Midbrain (tissue), 1 donor: ENCODE measurements at places on chromosomes 12 and 14.

- no peak for DNase-seq
These were observed 71.2 kb downstream of the VCPKMT start for GRCh38 chr14:50045039-50045711.

GRCh38 chr14:88563845-88564244, 1.0 kb downstream of the ZC3H14 start:
- DNase-seq = no peak

- DNase-seq = no peak
These were observed 28.9 kb downstream of the PNN start for GRCh38 chr14:39203659-39204606.

GRCh38 chr14:101028971-101029667, 125.6 kb upstream of the RTL1 start:
- DNase-seq = no peak

DNA sequence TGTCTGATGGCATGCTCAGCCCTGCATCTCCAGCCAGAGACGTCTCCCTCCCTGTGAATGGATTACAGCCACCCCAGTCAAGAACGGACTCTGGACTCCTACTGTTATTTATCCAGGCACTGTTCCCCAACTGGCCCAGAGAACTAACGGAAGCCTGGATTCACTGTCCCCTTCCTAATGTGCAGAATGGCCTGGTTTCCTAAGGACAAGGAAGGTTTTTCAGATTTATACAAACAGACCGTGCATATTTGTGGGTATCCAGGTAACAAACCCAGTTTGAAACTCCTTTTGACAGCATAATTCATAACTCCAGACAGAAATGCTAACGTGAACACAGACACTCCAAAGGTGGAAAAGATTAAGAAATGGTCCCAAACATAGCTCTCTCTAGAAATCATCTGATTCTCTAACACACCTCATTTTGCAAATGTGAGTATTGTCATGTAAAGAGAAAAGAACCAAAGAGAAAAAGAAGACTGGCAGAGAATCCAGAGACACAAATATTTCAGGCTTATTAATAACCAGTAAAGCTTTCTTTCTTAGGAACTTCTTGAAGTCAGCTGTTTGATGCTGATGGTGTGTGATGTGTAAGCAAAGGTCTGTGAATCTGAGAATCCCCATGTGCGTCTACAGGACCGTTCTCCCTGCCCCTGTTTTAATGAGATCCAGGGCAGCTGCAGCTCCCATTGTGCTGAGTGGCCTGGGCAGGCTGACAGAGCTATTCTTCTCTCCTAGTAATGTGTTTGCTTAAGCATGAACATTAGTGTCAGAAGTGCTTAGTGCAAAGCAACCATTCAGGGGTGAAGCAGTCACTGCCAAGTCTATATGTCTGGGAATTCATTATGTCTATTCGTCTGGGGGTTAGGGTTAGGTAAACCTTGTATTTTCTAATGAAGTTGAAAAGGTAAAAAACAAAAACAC, 86.8 kb upstream of the HIF1A start:
- peak; percentile 67 for DNase-seq

DNA sequence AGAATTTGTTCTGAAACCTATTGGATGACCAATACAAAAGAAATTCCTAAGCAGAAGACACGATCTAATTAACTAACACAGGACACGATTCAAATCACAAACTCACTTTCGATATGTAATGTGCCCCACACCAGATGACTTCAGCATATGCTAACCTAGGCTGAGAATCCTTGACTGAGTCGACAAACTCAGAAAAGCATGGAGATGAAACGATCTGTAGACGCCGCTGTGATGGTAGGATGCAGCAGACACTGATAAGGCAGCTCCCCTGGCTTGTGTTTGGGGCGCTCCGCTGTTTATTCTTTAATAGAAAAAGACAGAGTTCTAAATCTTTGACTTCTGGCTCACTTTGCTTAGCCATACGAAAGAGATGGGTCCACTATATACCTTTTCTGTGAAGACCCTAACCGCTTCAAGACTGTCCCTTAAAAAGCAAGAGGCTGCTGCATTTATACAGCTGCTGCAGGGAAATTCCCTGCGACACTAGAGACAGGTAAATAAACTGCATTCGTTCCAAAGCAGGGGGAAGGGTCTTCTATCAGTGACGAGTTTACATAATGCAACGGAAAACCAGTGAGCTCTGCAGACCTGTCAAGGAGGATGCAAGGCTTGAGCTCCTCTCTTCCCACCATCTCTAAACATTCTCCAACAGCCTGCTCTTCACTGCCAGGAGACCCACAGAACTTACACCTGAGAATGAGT, 929 bp downstream of the CHD8 start:
- DNase-seq = no peak

- no peak for DNase-seq
These were observed 182.5 kb downstream of the PHETA1 start for GRCh38 chr12:111186347-111186746.

GRCh38 chr12:48693572-48693971, 11.5 kb upstream of the KANSL2 start:
- no peak for DNase-seq

- no peak for DNase-seq
These were observed 78.1 kb upstream of the NOS1 start for GRCh38 chr12:117439531-117440001.

- DNase-seq = peak; percentile 73
These were observed 179.9 kb upstream of the PELI2 start for GRCh38 chr14:55938249-55938791.

GRCh38 chr14:46769292-46769691, 117.7 kb upstream of the RPL10L start:
- no peak for DNase-seq

GRCh38 chr14:37843954-37844607, 248.7 kb downstream of the TTC6 start:
- DNase-seq = no peak

DNA sequence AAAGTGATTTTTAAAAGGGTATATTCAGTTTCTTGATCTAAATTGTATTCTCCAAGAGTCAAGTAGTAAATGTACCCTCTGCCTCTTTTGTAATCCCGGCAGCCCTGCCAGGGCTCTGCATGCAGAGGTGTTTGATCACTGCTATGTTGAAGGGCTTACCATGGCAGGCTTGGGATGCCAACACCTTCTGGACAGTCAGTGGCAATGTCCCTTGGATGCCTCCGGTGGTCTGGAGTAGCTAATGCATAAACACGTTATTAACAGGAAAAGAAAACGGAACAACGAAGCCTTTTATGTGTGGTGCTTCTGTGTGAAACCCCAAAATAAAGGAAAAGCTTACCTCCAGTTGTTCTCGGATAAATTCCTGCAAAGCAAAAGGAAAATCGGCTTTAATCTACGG, 19.9 kb downstream of the EIF2B2 start:
- no peak for DNase-seq

GRCh38 chr14:44783901-44784300, 177.8 kb downstream of the KLHL28 start:
- no peak for DNase-seq

GRCh38 chr14:19771895-19772430, 1.3 kb upstream of the OR4M1 start:
- DNase-seq = no peak

- no peak for DNase-seq
These were observed 11.1 kb downstream of the ACTN1 start for GRCh38 chr14:68968051-68968450.

DNA sequence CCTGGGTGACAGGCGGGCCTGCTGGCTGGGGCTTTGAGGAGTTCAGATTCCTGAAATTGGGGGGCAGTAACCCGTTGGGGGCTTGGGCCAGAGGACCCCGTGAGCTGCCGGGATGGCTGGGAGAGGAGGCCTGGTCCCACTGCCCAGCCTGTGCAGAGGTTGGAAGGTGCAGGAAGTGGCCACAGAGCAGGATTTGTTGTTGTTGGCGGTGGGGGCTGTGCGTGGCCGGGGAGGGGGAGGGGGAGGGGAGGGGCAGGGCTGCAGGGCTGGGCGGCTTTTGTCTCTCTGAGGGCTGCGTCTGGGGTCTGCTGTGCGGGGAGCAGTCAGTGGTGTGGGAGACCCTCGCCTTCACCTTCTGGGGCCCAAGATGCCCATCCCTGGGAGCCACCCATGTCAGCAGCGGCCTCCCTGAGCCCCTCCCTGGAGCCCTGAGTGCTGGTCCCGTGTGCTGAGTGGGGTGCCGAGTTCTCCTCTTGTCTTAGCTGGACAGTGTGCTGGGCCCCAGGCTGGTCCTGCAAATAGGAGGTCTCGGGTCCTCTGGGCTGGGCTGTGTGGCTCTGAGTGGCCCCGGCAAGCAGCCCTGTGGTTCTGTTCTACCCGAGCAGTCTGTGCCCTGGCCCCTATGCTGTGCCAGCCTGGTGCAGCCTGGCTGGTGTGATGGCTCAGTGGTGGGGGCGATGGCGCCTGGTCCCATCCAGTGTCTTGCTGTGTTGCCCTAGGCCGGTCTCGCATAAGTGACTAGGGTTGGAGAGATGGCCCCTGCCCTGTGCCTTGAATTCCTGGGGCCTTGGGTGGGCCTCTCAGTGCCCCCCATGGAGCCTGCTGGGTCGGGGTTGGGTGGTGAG, 10.3 kb downstream of the KIF26A start:
- DNase-seq = no peak

- no peak for DNase-seq
These were observed 107.7 kb downstream of the SLC38A1 start for GRCh38 chr12:46160981-46161690.

- no peak for DNase-seq
These were observed 25.4 kb downstream of the AP5M1 start for GRCh38 chr14:57293866-57294837.

- DNase-seq = no peak
These were observed 6.2 kb downstream of the IRAK3 start for GRCh38 chr12:66195242-66195641.

- DNase-seq = no peak
These were observed 62.7 kb downstream of the NOS1 start for GRCh38 chr12:117298648-117299225.

DNA sequence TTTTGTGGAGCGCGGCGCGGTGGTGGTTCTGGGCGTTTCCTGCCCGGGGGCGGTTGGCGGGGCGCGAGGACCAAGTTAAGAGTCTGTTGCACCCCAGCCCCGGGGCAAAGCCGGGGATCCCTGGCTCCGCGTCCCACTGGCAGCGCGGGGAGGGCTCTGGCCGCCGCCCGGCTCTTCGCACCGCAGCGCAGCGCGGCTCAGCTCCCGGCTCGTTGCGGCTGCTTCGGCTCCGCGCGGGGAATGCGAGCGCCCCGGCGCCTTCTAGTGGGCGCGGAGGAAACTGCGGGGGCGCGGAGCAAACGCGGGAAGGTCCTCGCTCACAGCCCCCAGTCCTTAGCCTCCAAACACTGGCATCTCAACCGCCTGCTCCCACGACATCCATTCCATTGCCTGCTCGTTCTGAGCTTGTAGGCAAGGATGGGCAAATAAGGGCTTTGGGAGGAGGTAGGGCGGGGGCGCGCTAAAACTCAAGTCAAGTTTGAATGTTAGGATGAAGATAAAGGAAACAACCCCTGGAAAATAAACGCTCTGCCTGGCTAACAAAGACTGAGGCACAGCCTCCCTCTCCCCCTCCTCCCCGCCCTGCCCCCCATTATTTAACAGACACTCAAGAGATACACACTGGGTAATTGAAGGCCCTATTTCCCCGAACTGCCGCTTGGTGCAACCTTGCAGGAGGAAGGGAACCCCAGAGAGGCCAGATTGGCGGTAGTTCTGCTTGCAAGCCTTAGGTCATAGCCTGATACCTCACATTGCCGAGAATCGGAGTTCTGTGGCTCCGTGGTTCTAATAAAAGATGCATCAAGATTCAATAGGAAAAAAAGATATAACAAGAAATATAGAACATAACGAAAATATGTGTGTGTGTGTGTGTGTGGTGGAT, at the start of gene B4GALNT1:
Gene B4GALNT1, minus strand, starts transcription at position 244 of the 883 bp plus-strand sequence. CDS start 1,069 bp downstream, outside the sequence.
- DNase-seq = peak; percentile 39

DNA sequence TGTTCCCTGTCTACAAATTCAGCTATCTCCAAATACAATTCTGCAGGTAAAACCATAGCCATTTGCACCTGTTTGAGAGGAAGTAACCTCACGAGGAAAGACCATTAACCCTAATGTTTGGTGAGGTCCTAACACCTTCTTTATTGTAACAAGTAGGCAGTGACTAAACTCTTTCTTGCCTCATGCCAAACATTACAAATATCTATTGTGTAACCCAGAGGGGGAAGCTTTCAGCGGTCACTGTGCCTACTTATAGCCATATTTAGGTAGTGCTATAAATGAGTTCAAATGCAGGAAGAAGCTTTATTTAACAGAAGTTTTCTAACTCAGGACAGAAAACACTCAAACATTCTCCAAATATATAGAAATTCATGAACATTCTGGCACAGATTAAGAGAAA, 252.7 kb downstream of the LRFN5 start:
- DNase-seq = no peak
